ENCODE measurements at places on chromosomes 12 and 14.

GRCh38 chr12:3436461-3437065, 54.4 kb upstream of the PRMT8 start:
- peak; percentile 12 for DNase-seq

- DNase-seq = peak; percentile 57
Measured at GRCh38 chr12:65415826-65416225, 137.3 kb downstream of the MSRB3 start.

DNA sequence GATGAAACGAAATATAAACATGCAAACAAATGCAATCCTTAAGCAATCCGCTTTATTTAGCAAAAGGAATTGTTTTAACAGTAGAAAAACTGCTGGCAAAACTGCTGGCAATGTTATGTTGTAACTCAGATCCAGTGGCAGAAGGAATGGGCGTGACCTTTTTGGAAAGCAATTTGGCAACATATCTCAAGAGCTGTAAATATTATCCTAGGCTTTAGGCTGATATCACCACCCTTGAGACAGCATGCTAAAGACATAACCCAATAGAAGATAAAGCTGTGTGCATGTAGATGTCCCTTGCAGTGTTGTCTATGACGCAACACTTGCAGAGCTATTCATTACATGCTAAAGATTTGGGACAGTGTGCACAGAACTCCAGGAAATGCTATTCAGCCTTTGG, 138.5 kb downstream of the DICER1 start:
- no peak for DNase-seq

- no peak for DNase-seq
Measured at GRCh38 chr14:72901361-72901760, 7.5 kb upstream of the DPF3 start.

GRCh38 chr12:13194401-13195110, 2.0 kb upstream of the EMP1 start:
- DNase-seq = peak; percentile 39

DNA sequence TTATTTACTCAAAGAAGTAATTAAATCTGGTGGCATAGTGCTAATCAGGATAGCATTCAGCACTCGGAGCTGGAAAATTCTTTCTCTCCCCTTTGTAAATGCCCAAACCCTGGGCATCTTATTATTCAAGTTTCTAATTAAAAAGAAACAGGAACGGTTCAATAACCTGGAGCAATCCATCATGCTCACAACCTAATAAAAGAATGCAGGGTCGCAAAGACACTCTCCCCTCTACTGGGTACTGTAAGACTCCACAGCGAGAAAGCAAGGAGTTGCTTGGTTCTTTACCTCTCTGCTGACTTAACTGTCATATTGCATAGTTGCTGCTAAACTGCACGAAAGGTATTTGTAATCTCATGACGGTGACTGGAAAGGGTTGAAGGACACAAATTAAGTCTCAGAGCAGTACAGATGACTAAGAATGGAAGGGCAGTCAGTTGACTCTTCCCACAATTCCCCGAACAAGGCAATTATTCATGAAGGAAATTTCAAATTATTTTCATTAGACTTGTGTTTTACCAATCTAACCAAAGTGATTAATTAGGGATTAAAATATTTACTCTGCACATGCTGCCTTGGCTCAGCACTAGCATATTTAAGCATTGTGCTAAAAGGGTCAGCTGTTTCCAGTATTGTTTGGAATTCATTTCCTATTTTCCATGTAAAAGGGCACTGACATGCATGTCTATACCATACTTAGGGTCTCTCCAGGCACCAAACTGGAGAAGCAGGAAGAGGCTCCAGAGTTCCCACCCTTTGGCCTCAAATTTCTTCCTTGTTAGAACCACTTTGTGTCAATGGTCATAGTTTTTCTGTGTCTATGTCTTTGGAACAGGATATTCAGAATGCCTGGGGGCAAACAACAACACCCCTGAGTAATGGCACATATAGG, 182.2 kb downstream of the EXOC5 start:
- no peak for DNase-seq
